ENCODE measurements at places on chromosomes 2 and 18. TPM values are rescaled to one million over a fixed set of nuclear protein-coding genes. Genes with fewer than 3 reads are reported as not detected.

The ABCG8 gene
- not detected for total RNA-seq

GRCh38 chr2:69628325-69629021, 15.1 kb downstream of the AAK1 start:
- H3K4me1 ChIP-seq, result no peaks in the 10 kb centered on the region
- no peak overlapping the region for H3K4me3 ChIP-seq
- no peaks in the 10 kb centered on the region for H3K27me3 ChIP-seq
- DNase-seq, result no peak
- H3K27ac ChIP-seq, result no peak overlapping the region
- no peaks in the 10 kb centered on the region for H3K36me3 ChIP-seq

DNA sequence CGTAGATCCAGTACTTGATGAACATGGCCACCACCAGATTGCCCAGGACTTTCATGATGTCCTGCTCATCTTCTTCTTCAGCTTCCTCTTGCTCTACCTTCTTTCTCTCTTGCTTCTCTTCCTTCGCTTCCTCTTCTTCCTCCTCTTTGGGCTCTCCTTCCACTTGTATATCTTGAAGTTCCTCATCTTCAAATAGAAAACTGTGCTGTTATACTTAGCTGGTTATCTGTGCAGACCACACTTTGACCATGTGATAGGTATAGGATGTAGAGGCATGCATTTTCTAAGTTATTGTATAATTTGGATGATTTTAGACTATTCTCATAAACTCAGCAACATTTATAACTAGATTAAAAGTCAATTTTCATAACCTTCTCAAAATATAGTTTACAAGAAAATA, 263.4 kb downstream of the NAPG start:
- H3K36me3 ChIP-seq, result peaks cover 5% of the 10 kb centered on the region
- H3K27ac ChIP-seq, result no peak overlapping the region
- H3K27me3 ChIP-seq, result no peaks in the 10 kb centered on the region
- no peak for DNase-seq
- H3K4me1 ChIP-seq, result peaks cover 6% of the 10 kb centered on the region
- H3K4me3 ChIP-seq, result no peak overlapping the region

- H3K27me3 ChIP-seq, result no peaks in the 10 kb centered on the region
- no peak overlapping the region for H3K4me3 ChIP-seq
- DNase-seq, result no peak
- peaks cover 3% of the 10 kb centered on the region for H3K36me3 ChIP-seq
Measured at GRCh38 chr2:11500702-11501303, 33.0 kb upstream of the GREB1 start.

- no peak overlapping the region for H3K4me3 ChIP-seq
- H3K4me1 ChIP-seq, result peaks cover 14% of the 10 kb centered on the region
- no peak for DNase-seq
- no peak overlapping the region for H3K27ac ChIP-seq
Measured at GRCh38 chr2:238139196-238140039, 950 bp downstream of the KLHL30 start.

DNA sequence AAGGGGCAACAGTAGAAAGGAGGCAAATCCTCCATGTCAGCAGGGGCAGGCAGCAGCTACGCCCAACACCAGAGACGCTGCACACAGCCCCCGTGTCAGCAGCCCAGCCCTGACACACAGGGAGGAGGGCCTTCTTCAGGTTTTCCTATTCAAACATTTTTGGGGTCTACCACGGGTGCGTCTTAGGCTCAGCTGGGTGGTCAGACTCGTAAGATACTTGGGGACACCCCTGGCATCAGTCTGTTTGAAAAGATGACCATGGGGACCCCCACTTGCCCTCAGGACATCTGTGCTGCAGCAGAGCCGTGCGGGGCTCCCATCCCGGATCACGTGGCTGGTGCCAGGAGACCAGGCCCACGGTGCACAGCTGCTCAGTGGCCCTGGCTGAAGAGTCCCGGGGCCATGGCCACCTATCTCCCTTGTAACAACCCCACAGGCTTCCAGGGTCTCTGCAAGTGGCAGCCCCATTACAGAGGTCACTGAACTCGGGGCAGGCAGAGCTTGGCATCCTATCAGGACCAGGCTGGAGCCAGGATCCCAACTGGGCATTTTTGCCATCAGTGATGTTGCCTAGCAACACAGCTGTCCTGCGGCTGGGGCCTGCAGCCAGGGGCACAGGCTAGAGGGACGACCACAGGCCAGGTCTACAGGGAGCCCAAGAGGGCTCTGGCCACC, 82.5 kb downstream of the EDAR start:
- no peaks in the 10 kb centered on the region for H3K27me3 ChIP-seq
- no peak overlapping the region for H3K27ac ChIP-seq
- H3K4me1 ChIP-seq, result no peaks in the 10 kb centered on the region
- no peak for DNase-seq
- no peak overlapping the region for H3K4me3 ChIP-seq

Measured in mesothelial cell of epicardium (in vitro differentiated cells).